ENCODE measurements at places on chromosomes 2 and 18.

DNA sequence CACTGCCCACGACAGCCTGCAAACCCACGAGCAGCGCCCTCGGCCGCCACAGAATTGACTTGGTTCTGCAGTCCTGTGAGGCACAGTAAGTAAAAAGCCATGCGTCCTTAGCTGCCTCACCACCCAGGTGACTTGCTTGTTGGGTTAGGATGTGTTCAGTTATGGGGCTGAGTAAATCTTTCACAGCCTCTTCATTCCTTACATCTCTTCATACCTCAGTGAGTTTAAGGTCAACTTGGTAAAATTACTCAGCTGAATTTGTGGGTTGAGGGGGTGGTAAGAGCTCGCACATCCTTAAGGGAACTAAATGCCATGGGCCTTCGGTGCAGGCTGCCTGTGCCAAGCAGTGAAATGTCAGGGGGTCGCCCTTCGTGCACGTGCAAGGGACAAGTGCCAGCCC, 165.2 kb upstream of the ALKAL2 start:
- no peak for DNase-seq

GRCh38 chr2:130825231-130825965, 11.3 kb upstream of the ARHGEF4 start:
- no peak for DNase-seq

GRCh38 chr2:121868652-121869051, 113.2 kb downstream of the TSN start:
- no peak for DNase-seq

- no peak for DNase-seq
Observed at GRCh38 chr18:46485675-46486194, 171.3 kb downstream of the LOXHD1 start.

- no peak for DNase-seq
Observed at GRCh38 chr2:204012072-204012653, 75.6 kb downstream of the ICOS start.

DNA sequence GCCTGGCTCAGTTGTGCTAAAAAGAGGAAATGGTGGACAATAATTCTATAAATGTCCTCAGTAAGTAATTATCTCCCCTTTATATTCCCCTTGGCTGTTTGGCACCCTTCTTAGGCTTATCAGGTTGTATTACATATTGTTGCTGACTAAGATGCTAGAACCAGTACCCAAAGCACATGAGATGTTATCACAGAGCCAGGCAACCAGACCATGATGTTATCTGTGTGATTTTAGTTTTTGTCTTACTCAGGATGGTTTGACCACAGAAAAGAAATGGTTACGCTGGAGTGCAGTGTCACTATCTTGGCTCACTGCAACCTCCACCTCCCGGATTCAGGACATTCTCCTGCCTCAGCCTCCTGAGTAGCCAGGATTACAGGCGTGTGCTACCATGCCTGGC, 15.2 kb downstream of the R3HDM1 start:
- no peak for DNase-seq

GRCh38 chr2:30180226-30180625, 33.4 kb downstream of the YPEL5 start:
- DNase-seq = no peak
